SW480 (cell line): ENCODE measurements at places on chromosomes 7 and 10.

GRCh38 chr7:80644054-80644453 is 5.6 kb downstream of the CD36 start:
- no peak for DNase-seq

GRCh38 chr7:147664541-147664940 is 926.0 kb upstream of the C7orf33 start:
- DNase-seq: no peak

GRCh38 chr10:110993024-110993693 is 73.8 kb downstream of the SHOC2 start:
- DNase-seq: peak; percentile 41

GRCh38 chr7:4725014-4725849 is 43.1 kb downstream of the FOXK1 start:
- DNase-seq: no peak

DNA sequence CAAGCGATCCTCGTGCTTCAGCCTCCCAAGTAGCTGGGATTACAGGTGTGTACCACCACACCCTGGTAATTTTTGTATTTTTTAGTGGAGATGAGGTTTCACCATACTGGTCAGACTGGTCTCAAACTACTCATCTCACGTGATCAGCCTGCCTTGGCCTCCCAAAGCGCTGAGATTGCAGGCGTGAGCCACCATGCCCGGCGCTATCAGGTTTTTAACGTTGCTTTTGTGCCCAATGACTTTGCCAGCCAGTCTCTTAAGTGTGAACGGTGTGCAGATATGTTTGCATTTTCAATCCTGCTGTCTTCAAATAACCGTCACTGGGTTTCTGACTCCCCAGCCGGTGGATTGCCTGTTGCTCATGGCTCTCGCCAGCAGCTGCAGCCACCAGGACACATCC is 201.8 kb upstream of the PPP2R2D start:
- no peak for DNase-seq

DNA sequence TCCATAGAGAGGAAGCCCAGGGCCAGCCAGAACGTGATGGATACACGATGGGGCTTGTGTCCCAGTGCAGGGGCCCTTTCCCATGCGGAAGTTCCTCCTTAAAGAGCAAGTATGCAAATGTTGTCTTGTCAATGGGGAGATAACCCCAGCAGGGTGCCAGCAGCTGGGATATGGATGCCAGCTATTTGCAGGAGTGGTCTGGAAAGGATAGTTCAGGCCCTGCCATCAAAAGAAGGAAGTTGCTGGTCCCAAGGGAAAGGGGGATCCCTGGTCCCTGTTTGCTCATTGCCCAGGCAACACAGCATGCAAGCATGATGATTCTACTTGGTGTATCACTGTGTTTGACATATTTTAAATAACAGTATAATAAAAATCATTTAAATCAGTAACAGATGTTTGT is 73.1 kb upstream of the HECW1 start:
- no peak for DNase-seq

DNA sequence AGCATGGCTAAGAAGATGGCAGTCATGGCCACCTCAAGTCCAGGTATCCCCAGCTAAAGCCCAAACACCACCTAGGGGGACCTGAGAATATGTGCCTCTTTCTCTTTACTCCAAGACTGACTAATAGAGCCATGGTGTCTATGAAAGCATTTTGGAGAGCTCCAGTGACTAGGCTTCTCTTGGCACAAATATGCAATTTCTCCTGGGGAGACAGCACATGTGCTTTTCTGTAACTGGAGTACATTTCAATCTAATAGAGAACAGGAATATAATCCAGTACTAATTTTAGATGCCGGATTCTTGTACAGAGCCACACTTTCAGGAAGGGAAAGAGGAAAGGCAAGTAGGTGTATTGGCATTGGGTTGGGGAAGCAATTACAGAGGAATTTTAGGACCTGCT is 260.1 kb downstream of the BMPER start:
- no peak for DNase-seq

- DNase-seq: no peak
Measured at GRCh38 chr7:99622596-99622995, 5.8 kb downstream of the ZSCAN25 start.

DNA sequence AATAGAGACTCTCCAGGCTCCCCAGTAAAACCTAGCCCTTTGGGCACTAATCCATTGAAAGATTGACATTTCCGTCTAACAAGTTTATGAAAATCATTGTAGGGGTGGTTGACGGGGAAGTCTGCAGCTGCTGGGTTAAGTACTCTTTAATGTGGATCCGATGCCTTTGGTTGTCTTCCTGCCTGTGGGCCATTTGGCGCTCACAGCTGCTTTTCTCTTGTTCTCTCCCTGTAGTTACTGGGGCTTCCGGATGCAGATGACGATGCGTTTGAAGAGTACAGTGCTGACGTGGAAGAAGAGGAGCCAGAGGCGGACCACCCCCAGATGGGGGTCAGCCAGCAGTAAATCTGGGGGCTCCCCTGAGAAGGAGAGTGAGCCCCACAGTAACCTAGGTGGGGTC is 22.4 kb downstream of the MTURN start:
- DNase-seq: no peak

- no peak for DNase-seq
Measured at GRCh38 chr7:74405899-74406512, 47.7 kb upstream of the GTF2IRD1 start.

- DNase-seq: no peak
Measured at GRCh38 chr10:133421336-133422222, 2.8 kb downstream of the SPRN start.

DNA sequence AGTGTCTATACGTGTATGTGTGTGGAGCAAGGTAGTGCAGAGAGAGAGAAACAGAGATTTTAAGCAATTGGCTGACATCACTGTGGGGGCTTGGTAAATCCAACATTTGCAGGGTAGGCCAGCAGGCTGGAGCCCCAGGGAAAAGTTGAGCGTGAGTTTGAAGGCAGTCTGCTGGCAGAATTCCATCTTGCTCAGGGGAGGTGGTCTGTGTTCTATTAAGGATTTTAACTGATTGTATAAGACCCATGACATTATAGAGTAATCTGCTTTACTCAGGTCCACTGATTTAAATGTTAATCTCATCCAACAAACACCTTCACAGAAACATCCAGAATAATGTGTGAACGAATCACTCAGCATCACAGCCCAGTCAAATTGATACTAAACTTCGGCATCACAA is 912.9 kb downstream of the GRM8 start:
- DNase-seq: no peak

DNA sequence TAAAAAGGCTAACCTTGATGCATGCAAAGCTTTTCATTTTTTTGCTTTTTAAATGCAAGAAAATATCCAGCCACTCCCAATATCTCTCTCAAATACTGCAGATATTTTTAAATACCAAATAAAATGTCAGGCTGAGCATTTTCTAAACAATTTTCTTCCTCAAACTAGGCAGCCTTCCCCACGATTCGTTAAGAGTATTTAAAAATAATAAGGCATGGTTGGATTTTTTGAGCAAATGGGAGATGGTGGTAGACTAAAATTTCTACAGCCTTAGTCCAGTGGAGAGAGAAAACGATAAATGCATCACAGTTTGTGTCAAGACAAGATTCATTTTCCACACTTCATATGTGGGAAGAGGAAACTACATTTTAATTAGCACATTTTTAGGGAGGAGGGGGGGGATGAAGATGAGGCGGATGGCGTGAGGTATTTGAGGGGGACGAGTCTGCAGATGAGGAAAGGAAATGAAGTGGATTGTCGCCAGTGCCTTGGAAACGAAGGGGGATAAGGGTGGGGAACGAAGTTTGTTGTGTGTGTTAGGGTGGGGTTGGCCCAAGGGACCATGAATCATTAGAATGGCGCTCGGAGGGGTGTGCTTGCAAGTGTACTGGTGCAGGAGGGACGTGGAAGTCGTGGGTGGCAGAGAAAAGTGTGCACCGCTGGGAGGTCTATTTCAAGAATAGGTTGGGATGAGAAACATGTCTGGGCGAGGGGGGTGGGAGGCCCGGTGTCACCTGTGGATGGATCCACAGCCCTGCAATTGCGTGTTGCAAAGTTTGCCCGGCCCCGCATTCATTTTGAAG is 1.2 kb upstream of the ADD3 start:
- peak; percentile 79 for DNase-seq

- DNase-seq: no peak
Measured at GRCh38 chr10:25017661-25018060, 1.2 kb downstream of the THNSL1 start.
